ENCODE measurements at places on chromosomes 16 and 17.

DNA sequence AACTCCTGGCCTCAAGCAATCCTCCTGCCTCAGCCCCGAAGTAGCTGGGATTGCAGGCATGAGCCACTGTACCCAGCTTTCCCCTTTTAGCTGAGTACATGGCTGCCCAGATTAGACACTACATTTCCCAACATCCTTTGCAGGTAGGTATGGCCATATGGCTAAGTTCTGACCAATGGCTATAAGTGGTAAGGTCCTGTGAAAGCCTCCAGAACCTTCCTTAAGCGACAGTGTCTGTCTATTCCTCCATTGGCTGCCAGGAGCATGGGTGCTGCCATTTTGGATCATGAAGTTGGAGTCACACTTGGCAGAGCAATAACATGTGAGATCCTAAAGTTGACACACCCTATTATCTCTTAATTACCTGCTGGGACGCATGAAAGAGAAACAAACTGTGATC lies 24.4 kb upstream of the CRHR1 start:
- DNase-seq, result no peak

DNA sequence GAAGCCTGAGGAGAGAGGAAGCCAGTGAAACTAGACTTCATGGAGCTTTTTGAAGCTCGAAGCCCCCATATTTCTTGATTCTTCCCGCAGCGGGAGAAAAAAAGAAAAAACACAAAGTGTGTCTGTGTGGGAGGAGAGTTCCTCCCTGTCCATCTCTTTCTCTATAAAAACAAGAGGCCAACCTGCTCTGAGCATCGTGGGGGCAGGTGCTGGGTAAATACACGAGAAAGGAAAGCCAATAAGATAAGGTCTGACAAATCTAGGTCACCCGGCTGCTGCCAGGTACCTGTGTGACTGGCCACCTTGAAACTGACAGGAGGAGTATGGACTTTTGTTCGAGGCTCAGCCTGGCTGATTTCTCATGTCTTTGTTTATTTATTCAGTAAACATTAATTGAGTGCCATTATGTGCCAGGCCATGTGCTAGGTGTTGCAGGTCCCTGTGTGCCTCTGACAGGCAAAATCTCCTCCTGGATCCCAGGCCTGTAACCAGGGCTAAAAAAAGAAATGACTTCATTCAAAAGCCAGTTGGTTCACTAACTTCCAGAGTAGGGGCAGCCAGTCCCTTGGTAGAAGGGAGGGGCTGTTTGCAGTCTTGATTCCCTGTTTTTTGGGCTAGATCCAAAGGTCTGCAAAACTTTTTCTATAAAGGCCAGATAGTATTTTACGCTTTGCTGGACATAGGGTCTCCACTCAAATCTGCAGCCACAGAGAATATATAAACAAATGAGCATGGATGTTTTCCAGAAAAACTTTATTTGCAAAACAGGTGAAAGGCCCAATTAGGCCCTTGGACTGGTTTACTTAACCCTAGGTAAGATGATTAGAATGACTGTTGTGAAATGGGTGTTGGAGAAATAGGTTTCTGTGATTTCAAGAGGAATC lies 35.6 kb downstream of the YPEL2 start:
- DNase-seq, result no peak

DNA sequence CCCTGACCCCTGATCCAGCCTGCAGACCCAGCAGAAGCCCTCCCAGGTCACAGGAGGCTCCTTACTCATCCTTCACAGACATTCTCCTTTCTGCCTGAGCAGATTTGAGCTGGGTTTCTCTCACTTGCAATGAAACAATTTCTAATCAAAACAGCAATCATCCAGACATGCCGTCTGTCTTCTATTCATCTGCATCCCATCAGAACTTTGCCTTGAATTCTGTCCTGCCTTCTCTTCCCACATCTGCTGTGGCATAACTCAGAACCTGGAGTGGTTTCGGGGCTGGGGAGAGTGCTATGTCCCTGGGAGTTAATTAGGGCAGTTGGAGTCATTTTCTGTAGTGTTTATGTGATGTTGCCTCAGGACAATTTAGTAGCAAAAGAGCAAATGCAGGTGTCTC lies 278.6 kb downstream of the CBLN1 start:
- no peak for DNase-seq

DNA sequence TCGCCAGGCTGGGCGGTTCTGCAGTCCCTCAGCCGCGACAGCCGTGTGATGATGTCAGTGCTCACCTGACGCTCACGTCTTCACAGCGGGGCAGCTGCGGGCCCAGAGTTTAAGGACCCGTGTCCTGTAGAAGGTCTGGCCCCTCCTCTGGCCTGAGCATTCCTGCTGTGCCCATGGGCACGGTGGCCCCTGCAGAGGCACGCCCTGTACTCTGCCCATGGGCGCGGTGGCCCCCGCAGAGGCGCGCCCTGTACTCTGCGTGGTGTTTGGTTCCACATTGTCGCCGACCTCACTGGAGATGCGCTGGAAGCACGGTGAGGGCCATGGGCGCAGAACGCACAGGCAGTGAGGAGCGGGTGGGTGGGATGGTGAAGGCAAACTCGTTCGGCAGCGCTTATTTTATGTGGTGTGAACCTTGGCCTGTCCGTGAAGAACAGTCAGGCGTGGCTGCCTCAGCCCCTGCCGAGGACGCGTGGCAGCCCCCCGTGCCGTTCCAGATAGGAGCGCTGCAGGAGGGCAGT lies 122.0 kb downstream of the BANP start:
- DNase-seq, result no peak

DNA sequence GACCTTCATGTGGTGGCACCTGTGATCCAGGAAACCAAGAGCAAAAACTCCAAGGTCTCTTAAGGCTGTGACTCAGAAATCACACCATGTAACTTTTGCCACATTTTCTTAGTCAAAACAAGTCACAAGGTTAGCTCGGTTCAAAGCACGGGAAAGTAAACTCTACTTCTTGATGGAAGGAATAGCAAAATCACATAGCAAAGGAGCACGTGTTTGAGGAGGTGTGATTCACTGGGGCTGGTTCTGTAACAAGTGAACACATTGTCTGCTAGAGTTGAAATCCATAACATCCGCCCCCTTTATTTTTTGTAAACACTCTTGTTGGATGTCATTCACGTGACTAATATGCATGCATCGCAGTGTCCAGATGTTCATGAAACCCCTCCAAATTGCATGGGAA lies 415.0 kb upstream of the MAF start:
- DNase-seq, result no peak

- DNase-seq, result no peak
Observed at GRCh38 chr16:78177987-78178386, 78.5 kb downstream of the WWOX start.

- no peak for DNase-seq
Observed at GRCh38 chr16:82192665-82193064, 22.6 kb upstream of the MPHOSPH6 start.

GRCh38 chr17:74118504-74118903 lies 85.0 kb upstream of the RPL38 start:
- no peak for DNase-seq

DNA sequence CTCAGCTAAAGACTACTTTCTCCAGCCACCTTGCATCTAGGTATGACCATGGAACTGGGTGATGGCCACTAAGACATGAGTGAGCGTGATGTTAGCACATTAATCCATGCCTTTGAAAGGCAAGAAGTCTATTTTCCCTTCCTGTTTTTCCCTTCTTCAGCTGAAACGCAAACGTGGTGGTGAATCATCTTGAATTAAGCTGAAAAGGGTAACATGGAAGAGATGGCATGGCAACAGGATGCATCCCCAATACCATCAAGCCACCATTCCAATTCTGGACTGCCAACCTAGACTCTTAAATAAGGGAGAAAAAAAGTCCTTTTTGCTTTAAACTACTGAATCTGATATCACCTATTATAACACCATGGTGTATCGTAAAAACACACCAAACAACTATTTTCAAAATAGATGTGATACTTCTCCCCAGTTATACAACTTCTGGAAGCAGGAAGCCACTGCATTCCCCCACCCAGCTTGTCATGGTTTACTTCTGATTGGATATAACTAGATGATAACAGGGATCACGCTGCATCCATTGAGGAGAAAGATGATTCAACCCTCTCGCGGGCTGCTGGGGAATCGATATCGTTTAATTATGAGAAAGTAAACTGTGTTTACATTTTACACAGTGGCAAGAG lies 368.6 kb downstream of the CDH13 start:
- DNase-seq, result no peak

GRCh38 chr17:72150632-72151460 lies 30.0 kb downstream of the SOX9 start:
- DNase-seq, result no peak

DNA sequence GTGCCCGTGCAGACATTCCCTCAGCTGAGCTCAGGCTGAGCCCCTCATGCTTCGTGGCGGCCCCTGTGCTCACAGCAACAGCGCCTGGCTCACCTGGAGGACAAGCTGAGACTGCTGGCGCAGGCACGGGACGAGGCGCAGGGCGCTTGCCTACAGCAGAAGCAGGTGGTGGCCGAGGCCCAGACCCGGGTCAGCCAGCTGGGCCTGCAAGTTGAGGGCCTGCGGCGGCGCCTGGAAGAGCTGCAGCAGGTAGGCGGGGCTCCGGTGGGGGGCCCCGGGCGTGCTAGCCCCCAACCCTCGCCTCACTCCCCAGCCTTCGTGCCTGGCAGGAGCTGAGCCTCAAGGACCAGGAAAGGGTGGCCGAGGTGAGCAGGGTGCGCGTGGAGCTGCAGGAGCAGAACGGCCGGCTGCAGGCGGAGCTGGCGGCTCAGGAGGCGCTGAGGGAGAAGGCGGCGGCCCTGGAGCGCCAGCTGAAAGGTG lies 1.4 kb upstream of the RAC3 start:
- no peak for DNase-seq

DNA sequence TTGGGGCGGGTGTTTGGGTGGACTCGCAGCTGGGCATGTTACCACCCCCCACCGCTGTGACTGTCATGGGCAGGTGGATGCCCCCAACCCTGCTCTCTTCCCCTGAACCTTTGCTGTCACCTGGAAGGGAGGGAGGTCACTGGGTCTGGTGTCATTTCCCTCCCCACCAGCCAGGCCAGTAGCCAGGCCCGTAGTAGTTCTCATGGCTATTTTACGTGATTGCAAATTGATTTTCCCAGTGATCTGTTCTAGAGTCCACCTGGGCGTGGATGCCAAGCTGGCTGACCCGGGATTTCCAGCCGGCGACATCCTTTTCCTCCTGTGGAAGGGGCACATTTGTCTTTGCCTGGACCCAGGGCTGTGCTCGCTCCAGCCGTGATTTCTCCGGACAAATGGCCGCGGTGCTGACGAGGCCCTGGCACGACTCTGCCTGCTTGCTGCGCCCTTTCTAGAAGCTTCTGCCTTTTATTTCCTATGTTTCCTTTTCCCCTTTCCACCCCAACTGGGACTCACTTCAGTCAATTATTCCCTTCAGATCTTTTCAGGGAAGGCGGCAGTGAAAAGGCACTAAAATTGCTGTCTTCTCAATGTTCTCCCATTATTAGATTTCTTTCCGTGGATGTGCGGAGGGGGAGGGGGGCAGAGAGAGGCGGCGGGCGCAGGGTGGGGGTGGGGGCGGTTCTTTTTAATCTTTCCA lies 226.9 kb upstream of the CIBAR2 start:
- no peak for DNase-seq

- DNase-seq, result no peak
Observed at GRCh38 chr17:78498848-78499247, 78.3 kb downstream of the DNAH17 start.

GRCh38 chr17:74485022-74485743 lies 18.7 kb downstream of the CD300A start:
- DNase-seq, result no peak
